Hematopoietic multipotent progenitor cell (in vitro differentiated cells): ENCODE measurements at places on chromosomes 3 and 15.
A peak's percentile ranks its signal among the peaks of the same experiment; 100 is the strongest.

GRCh38 chr15:61151791-61152190 is 77.3 kb downstream of the RORA start:
- DNase-seq: no peak

DNA sequence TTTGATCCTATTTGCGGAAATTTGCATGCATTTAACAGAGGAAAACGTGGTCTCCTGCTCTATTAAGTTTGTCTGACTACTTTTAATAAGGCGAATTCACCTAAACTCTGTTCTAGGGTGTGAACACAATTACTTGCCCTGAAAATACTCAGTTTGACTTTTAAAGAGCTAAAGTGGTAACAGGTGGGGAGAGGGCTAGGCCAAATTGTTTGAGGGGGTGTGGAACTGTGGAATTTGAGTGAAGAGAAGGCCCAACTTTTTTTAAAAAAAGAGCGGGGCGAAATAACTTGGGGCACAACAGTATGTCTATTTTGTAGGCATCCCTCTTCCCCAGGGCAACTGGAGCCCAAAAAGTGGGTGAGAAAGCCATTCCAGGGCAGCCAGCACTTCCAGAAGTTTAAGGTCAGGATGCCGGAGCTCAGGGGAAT is 580 bp upstream of the FXR1 start:
- DNase-seq: no peak

GRCh38 chr15:66569461-66570137 is 3.8 kb upstream of the LCTL start:
- DNase-seq: no peak

DNA sequence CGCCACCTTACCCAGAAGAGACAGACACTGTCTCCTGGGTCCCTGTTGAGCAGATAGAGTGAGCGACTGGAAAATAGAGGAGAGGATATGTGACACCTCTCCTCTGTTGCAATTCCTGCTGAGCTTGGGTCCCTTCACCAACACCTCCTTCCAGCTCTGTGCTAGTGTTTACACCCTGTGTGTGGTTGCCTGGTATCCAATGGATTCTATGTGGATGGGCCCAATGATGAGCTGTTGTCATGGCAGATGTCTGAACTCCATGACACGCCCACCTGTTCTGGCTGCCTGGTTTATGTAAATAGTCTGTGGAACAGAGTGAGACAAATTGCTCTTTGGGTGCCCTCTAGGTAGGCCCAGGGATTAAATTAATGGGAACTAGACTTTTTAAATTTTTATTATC is 23.7 kb downstream of the RBM5 start:
- DNase-seq: no peak

DNA sequence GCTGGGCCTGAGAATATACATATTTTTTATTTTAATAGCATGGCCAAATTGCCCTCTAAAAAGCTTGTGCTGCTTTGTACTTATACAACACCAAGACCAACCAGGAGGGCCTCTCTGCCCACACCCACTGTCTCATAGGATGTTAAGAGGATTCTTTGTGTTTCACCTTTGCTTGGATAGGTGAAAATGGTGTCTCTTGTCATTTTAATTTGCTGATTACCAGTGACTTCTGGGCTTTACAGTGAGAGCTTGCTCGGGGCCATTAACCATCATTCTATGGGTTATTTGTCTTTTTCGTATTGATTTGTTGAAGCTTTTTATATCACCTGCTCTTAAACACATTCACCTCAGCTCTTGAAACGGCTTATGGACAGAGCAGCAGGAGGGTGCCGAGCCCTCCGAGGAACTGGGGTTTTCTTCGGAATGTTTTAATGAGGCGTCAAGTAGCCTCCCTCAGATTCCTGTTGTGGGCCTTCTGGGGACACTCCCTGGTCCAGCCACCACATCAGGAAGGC is 10.5 kb downstream of the PTH1R start:
- DNase-seq: no peak

GRCh38 chr15:64604319-64604718 is 143.9 kb downstream of the ZNF609 start:
- DNase-seq: no peak

DNA sequence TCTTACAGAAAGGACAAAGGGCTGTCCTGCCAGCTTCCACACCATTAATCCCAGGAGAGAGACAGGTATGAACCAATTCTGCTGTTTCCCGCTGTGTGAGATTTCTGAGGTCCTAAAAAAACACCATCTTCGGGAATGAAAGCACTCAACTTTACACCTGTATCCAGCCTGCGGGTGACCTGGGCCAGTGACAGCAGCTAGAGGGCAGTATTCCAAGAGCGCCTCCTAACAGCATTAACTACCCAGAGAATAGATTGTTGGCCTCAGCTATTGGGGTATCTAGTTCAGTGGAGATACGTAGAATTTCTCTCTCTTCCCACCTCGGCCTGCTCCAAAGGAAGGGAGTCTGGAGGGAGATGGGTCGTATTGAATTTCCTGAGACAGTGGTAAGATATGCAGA is 55.1 kb downstream of the WDR76 start:
- no peak for DNase-seq

DNA sequence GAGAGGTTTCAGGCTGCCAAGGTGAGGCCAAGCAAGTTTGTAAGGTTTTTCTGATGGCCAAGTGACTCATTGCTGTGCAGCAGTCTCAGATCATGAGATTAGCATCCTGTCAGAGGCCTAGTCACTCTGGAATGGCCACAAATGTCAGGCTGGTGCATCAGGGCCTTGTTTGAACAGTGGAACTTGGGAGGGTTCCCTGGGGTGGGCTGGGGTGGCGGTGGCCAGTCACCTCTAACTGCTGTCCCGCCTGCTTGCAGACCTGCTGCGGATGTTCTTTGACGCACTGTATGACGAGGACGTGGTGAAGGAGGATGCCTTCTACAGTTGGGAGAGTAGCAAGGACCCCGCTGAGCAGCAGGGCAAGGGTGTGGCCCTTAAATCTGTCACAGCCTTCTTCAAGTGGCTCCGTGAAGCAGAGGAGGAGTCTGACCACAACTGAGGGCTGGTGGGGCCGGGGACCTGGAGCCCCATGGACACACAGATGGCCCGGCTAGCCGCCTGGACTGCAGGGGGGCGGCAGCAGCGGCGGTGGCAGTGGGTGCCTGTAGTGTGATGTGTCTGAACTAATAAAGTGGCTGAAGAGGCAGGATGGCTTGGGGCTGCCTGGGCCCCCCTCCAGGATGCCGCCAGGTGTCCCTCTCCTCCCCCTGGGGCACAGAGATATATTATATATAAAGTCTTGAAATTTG is 2.8 kb upstream of the FAM131A start:
- peak; percentile 52 for DNase-seq

DNA sequence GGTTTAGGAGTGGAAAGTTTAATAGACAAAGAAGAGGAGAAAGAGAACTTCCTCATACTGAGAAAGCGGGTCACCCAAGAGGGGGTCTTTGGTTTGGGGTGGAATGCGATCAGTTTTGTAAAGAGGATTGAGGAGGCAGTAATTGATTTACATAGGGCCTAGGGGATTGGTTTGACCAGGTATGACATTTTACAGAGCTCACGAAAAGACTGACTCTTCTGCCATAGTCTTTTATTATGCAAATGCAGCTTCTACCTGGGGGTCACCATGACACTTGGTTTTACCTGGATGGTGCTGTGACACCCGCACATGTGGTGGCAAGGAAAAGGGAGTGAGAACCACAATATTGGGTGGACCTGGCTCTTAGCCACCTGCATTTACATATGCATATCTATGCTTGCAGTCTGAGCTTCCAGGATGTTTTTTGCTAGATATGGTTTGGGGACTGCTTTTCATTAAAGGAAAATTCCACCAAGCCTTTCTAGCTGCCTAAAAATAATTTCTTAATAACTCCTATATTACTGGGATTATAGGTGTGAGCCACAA is 6.9 kb upstream of the NME9 start:
- DNase-seq: no peak
